ENCODE measurements at places on chromosomes 1 and 21.

GRCh38 chr1:40588586-40588985 lies 57.1 kb downstream of the ZNF684 start:
- DNase-seq = no peak

DNA sequence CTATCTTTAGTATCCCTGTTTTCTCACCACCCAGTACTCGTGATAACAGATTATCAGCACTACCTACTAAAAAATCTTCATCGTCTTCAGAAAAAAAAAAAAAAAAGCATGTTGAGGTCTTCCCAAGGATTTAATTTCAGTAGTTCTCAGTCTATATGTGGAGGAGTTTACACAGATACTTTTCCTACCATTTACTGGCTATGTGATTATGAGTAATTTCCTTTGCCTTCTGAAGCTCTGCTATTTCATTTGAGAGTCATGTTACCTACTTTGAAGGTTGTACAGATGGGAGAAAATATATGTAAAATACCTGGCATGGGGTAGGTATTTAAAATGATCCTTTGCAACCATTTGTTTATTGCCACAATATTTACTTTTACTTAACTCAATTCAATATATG lies 399.7 kb downstream of the NEGR1 start:
- no peak for DNase-seq

DNA sequence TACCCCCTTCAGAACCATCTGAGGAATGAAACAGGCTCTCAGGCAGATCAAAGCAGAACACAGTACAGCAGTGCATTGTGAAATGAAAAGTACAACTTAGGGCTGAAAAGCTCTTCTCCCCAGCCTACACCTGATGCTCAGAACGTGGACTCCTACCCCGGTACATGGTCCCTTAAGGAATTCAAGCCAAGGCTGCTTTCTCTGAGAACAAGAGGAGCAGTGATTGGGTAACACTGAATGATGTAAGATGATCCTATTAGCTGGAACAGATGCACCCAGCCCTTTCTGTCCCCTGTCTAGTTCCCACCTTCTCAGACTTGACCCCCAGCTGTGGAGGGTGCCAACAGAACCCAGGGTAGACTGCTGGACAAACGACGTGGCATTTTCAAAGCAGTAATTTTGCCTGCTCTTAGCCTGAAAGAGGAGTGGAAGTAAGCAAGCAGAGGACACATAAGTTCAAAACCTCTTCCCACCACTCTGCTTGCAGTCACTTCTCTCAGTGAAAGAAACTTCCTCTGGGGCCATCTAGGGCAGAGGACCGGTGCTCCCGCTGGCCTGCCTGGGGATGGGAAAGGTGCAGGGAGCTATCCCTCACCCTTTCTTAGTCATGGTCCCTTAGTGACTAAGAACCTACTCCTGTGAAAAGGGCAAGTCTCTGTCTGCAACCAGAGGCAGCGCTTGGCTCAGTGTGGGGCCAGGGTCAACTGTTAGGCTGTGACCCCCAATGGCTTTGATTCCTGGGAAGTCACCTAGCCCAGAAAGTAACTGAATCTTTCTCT lies 72.7 kb downstream of the TRABD2B start:
- no peak for DNase-seq

- DNase-seq = no peak
Observed at GRCh38 chr1:163747261-163747660, 425.5 kb downstream of the NUF2 start.

DNA sequence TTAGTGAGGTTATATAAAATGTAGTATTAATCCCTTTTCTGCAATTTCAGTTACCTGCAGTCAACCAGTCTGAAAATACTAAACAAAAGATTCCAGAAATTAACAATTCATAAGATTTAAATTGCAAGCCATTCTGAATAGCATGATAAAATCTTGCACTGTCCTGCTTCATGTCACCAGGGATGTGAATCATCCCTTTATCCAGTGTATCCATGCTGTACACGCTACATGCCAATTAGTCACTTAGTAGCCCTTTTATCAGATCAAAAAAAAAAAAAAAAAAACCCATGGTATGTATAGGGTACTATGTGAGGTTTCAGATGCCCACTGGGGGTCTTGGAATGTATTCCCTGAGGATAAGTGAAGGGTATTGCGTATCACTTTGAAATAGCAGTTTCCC lies 191.3 kb upstream of the HP1BP3 start:
- DNase-seq = no peak

DNA sequence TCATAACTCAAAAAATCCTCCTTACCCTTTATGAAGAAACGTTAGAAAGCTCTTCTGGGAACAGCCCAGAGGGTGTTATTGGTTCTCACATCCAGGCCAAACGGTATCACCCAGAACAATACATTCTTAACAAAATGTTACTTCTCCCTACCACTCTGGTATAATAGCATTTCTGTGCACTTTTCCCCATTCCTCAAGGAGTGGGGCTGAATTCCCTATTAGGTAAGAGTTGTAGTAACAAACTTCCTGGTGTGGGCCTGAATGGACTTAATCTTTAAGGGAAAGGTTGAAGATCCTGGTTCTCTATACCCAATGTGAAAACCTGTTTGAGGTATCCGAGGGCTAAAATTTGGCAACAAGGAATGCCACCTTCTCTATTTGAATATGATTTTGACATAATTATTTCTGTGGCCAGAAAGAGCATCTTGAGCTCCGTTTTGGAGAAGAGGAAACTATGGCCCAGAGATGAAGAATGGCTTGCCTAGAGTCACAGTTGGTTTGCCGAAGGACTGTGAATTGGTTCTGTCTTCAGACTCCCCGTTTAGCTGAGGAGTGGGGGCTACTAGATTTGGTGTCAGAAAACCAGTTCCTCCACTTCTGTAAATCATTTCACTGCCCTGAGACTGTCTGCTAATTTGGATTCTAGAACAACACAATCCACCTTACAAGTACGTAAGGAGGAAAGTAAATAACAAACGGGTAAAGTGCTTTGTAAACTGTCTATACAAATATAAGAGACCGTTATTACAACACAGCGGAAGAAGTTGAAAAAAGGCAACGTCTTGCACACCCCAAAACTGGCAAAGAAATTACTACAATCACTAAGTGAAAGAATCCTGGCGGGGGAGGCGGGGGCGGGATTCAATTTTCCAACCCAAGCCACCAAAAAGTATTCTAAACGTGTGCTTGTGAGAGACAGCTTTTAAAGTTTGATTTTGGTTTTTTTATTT lies 2.3 kb downstream of the ANP32E start:
- peak; percentile 17 for DNase-seq

GRCh38 chr1:246428542-246429308 lies 78.4 kb downstream of the SMYD3 start:
- DNase-seq = no peak

DNA sequence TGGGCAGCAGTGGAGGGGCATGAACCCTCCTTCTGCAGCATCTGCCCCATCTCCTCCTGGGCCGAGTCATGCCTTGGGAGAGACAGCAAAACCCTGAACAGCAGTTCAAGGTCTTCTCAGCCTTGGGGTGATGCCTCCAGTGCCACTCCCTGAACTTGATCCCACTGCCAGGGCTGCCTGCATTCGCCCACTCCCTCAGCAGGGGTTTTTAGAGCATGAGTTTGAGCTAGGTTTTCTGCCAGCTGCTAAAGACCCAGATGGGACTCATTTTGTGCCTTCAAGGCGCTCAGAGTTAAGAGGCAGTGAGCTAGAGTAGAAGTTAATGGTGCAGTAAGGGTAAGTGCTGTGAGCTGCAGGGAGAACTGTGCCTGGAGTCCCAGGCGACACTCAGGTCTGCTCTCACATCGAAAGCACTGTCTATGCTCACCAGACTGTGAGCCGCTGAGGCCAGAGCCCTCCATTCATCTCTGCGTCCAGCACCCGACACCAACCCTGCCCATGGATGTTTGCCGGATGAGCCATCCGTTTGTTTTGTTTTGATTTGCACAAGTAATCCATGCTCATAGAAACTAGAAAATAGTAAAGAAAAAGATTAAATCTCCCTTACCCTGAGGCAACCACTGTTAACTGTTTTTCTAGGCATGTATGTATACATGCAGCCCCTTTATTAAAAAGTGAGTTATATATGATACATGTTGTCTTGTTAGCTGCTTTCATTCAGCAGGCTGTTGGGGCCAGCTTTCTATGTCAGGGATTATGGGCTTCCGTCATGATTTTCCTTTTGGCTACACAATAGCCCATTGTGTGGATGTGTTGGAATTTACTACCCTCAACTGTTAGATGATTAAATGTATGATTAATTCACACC lies 67.8 kb downstream of the VPS26C start:
- DNase-seq = no peak

- DNase-seq = no peak
Observed at GRCh38 chr1:9281908-9282695, 10.6 kb upstream of the SPSB1 start.
